MCF 10A (cell line): ENCODE measurements at places on chromosomes 12 and 14. TPM values are rescaled to one million over a fixed set of nuclear protein-coding genes. Genes with fewer than 3 reads are reported as not detected.

- H3K4me3 ChIP-seq = no peak overlapping the region
- H3K27me3 ChIP-seq = no peaks in the 10 kb centered on the region
- H3K4me1 ChIP-seq = no peaks in the 10 kb centered on the region
- H3K36me3 ChIP-seq = no peaks in the 10 kb centered on the region
Observed at GRCh38 chr12:31845613-31846322, 113.4 kb upstream of the RESF1 start.

B4GALNT1 gene
- 0.29 and 0.40 TPM in 2 replicates for total RNA-seq

DNA sequence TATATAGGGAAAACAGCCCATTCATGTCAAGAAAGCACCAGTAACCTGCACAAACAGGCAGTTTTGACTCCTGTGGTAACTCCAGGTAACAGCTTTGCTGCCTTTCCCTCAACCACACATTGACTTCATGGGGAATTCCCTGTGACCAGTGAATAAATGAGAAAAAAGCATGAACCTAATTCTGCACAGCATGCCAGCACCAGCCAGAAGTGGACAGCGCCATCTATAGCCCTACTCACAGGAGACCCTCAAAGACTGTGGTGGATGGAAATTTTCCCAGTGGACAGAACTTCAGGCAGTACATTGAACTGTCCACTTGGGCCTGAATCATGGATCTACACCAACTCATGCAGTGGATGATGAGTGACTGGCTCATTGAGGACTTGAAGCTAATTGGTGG is 152.1 kb downstream of the SLC8A3 start:
- H3K36me3 ChIP-seq = peaks cover 3% of the 10 kb centered on the region
- H3K4me3 ChIP-seq = no peak overlapping the region
- H3K4me1 ChIP-seq = peaks cover 19% of the 10 kb centered on the region
- no peak overlapping the region for H3K27ac ChIP-seq
- DNase-seq = peak; percentile 27
- H3K27me3 ChIP-seq = peaks cover 13% of the 10 kb centered on the region

DNA sequence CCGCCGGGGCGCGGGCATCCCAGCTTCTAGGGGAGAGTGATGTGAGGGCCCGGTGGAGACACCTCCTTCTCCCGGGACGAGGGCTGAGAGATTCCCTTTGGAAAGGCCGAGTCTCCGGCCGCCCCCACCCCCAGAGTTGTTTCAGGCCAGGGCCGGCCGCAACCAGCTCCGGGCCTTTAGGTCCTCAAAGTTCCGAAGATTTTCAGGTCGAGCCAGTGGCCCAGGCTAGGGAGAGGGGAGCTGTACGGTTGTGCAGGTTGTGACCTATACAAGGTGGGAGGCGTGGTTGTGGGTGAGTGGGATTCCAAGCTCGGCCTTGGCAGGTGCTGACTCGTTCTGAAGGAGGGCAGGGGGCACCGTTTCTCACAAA is 18.4 kb upstream of the ANKRD33 start:
- H3K27ac ChIP-seq = no peak overlapping the region
- no peak overlapping the region for H3K4me3 ChIP-seq
- no peaks in the 10 kb centered on the region for H3K27me3 ChIP-seq

DNA sequence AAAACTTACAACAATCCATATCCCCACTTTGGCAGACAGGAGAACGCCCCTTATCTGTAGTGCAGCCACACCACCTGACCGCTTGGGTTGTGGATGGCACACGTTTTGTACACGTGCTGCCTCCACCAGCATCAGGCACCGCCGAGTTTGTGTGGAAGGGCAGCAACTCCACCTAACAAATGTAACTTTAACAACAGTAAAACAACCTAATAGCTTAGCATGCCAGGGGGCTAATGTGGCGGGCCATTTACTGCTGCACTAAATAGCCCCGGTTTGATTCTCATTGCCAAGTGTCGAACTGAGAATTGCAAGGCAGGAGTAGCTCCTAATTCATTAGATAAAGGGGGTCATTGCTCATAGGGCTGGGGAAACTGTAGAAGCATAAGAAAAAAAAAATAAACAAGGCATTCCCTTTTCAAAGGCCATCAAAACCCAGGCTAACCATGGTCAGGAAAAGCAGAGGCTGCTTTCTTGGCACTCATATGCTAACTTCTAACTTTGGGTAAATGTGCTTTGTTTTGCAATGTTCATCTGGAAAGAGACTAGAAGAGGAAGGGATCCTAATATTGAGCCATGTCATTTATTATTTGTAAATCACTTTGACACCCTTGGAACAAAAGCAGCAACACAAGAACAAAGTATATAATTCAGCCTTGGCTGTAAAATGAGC is 279.7 kb upstream of the SOX5 start:
- no peaks in the 10 kb centered on the region for H3K27me3 ChIP-seq
- no peak overlapping the region for H3K27ac ChIP-seq
- H3K36me3 ChIP-seq = no peaks in the 10 kb centered on the region
- no peak for DNase-seq

CLMN gene
- total RNA-seq = 15.7 and 17.9 TPM in 2 replicates

DNA sequence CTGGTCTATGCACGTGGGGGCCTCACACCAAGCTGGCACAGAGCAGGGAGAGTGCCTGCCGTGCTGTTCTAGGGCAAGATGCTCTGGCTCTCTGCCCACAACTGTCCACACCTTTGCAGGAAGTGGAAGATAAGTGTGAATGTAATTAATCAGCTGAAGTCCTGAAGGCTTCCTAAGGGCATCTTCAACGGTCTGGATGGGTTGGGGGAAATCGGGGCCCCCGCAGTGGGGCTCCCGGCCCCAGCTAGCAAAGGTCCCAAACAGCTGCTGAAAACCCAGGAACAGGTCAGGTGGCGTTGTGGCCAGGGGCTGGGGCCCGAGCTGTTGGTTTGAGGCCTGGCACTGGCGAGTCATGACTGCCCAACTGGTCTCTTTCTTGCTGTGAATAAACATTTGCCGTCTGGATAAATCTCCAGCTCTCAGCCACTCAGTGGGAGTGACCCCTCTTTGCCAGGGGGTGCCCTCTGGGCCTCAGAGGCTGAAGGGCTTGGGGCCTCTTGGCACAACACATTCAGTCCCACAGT is 6.7 kb upstream of the SLC25A29 start:
- no peaks in the 10 kb centered on the region for H3K36me3 ChIP-seq
- no peak overlapping the region for H3K27ac ChIP-seq
- DNase-seq = no peak

- no peak for DNase-seq
- no peaks in the 10 kb centered on the region for H3K36me3 ChIP-seq
- H3K4me3 ChIP-seq = no peak overlapping the region
- H3K4me1 ChIP-seq = no peaks in the 10 kb centered on the region
Observed at GRCh38 chr12:66467932-66468331, 165.6 kb downstream of the HELB start.
